Activated T-helper 2 cell treated with anti-CD3 and anti-CD28 coated beads, Interferon-gamma antibody, Interleukin-2, Interleukin-4, amounts not matched to agents 10 μg/mL and 5 μg/mL and 100 μg/mL, durations not matched to agents 14 hours and 24 hours and 36 hours (primary cell): ENCODE measurements at places on chromosomes 2 and 18.
A peak's percentile ranks its signal among the peaks of the same experiment; 100 is the strongest.

DNA sequence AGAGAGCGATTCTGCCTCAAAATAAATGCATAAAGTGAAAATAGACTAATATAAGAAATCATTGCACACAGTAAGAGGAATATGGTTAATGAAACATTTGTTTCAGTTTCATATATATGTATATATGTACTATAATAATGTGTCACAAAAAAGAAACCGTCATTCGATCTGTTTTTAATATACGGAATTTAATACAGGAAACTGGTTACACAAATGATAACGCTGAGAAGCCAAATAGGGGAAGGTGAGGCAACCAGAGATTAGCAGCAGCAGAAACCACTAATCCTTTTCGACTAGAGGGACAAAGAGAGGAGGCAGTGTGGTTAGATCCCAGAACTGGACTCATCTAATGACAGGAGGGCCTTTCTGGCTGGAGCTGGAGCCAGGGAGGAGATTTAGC, 64.2 kb upstream of the GREB1L start:
- no peak for DNase-seq

GRCh38 chr2:138503087-138503442, 1.5 kb downstream of the SPOPL start:
- no peak for DNase-seq

DNA sequence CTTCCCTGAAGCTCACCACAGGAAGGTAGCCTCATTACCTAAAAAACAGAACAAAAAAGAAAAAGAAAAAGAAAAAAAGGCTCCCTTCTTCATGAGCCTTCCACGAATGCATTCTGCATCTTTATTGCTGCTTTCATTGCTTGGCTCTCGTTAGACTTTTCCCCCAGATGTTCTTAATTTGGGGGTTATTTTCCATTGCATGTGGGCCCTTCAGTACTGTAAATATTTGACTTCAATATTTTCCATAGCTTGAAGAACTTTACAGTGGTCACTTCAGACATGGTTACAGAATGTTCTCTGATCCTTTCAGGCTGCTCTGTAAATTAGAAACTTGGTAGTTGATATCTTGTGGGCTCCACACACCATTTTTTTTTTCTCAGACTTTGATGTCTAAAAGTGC, 65.6 kb upstream of the COPS8 start:
- DNase-seq = no peak

DNA sequence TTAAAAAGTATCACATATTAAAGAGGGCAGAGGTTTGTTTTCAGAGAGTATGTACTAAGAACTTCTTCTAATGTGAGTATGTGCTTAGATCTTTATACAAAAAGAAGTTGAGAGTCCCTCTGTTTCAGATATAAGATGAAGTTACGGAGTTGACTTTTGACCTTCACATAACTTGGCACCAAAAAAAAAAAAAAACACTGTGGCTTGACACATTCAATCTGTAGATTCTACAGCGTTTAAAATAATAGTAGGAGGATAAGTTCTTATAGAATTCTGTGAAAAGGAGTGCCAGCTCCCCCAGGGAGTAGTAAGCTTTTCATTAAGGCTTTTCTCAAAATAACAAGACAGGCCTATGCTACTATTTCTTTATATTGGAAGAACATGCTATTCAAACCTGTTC, 105.4 kb upstream of the LRP1B start:
- no peak for DNase-seq

GRCh38 chr2:130391872-130392670, 36.2 kb downstream of the PTPN18 start:
- DNase-seq = no peak

- no peak for DNase-seq
These were observed 256.0 kb downstream of the AFF3 start for GRCh38 chr2:99886418-99886817.

DNA sequence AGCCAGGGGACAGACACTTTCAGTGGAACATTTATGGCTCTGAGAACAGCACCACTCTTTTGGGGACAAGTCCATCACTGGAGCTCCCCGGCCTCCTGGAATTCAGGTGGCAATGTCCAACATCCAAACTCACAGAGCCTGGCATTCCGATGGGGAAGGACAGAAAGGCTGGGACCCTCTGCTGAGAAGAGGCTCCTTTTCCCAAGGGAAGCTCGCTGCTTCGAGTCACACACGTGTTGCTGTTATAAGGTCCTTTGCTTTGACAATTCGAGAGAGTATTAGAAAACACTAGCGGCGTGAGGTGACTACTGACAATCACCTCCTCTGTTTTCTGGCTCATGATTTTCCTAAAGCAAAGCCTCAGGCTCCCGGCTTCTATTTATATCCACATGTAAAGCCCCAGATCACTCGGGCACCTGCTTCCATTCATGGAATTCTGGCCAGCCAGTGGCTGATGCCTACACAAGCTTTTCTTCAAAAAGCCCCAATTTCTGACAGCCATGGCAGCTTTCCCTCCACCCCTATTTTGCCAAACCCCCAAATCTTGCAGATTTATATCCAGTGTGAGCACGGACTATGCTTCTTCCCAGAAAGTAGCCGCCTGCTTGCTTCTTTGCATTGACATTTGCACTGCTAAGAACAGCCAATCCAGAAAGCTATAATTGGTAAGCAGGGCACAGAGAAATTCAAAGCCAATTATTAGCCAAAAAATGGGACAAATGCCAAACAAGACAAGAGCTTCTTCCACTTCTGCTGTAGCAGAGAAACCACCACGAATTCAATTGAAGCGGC, 67.3 kb downstream of the NDUFA10 start:
- DNase-seq = no peak

- no peak for DNase-seq
These were observed 8.8 kb upstream of the IFIH1 start for GRCh38 chr2:162327134-162327769.

- DNase-seq = no peak
These were observed 253.4 kb downstream of the ETAA1 start for GRCh38 chr2:67650291-67651133.

- no peak for DNase-seq
These were observed 241.4 kb upstream of the SALL3 start for GRCh38 chr18:78738076-78738690.

- no peak for DNase-seq
These were observed 1036.7 kb upstream of the CELF4 start for GRCh38 chr18:38602341-38602740.

DNA sequence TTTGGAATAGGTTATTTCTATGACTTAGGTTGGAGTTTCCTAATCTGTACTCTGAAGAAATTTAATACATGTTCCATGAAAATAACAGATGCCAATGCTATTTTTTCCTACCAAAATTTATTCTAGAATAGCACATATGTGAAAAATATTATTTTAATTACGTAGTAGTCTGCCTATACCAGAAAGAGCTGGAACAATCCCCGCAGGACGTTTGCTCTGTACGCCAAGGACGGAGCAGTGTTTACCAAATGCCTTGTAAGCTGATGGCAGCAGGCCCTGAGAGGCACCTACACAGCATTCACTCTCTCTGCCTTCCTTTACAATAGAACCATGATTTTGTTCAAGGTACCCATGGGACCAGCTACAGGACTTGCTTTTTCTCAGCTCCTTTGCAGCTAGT, 16.8 kb upstream of the SLC1A4 start:
- no peak for DNase-seq

DNA sequence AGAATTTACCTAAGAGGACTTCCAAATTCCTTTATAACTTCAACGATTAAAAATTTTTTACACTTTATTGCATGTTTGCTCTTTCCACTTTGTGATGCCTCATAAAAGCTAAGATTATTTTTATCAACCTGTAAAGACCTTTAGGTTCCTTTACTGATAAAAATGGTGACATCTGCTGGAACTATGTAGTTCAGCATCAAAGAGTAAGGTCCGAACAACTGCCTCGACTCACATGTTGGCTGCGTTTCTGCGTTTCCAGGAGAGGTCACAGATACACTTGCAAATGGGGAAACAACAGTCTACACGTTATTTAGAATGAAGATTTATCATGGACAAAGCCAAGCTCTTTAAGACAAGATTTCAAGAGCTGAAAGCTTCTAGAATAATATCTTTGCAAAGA, 18.8 kb upstream of the TMX3 start:
- no peak for DNase-seq

DNA sequence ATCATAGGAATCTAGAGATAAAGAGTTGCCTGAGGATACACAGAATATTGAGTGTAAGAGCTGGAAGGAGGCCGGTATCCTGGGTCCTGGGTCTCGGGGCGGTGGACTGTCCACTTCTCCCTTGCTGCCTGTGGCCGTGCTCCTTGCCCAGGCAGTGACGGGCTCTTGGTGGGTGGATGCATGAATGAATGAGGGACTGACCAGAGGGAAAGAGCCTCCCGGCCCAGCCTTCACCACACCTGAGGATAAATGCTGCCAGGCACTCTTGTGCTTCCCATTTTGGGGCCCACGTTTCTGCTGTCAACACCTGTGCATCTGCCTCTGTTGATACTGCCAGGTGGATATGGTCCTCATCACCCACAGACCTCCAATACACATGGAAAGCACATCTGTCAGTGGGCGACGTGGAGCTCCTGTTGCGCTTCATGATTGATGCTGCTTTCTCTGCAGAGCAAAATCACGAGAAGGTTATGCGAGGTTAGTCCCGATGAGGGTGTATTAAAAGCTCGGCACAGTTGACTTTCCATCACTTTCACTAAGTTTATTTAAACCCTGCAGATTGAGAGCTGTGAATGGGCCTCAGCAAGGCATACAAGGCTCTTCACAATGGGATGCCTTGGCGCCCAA, 211.4 kb downstream of the LDLRAD4 start:
- no peak for DNase-seq

DNA sequence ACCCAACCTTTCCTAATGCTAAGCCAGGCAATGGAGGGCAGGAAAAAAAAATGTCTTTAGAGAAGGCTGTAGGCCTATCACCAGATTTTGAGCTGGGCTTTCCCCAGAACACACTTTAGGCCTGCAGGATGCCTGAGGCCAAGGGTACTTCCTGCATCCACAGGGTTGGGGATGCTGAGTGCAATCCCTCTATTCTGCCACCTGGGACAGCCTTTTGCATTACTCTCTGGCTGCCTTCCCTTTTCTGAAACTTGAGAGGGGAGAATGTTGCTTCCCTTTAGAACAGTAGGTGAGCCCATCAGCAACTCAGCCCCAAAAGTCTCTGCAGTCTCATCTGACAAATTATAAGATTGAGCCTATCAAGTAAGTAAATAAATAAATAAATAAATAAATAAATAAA, 195.2 kb downstream of the SLC8A1 start:
- no peak for DNase-seq

GRCh38 chr18:3103576-3103975, 90.6 kb upstream of the LPIN2 start:
- DNase-seq = no peak

DNA sequence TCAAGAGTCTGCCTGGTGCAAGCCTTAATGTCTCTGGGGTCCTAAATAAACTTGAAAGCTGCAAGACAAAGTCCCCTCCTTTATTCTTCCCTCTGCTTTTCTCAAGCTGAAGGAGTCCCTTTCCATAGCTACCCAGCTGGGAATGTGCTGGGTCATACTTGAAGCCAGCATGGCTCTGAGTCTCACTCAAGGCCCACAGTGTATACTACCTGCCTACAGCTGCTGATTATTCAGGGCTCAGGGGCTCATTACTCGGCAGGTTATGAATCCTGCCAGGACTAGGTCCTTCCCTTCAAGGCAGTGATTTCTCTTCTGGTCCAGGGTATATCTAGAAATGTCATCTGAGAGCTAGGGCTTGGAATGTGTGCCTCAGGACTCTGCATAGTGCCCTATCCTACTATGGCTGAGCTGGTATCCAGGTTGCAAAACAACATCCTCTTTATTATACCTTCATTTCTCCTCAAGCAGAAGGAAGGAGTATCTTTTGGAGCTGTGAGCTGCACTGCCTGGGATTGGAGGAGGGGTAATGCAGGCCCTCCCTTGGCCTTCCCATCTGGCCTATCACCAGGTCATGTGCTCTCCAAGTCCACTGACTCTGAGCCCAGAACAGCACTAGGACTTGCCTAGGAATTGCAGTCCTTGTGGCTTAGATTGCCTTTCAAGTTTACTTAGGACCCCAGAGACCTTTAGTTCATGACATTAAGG, 22.3 kb downstream of the IL1RN start:
- DNase-seq = no peak

GRCh38 chr18:79680100-79680879, 687 bp downstream of the CTDP1 start:
- peak; percentile 43 for DNase-seq

- no peak for DNase-seq
These were observed 100.4 kb upstream of the REG3A start for GRCh38 chr2:79259959-79260358.

DNA sequence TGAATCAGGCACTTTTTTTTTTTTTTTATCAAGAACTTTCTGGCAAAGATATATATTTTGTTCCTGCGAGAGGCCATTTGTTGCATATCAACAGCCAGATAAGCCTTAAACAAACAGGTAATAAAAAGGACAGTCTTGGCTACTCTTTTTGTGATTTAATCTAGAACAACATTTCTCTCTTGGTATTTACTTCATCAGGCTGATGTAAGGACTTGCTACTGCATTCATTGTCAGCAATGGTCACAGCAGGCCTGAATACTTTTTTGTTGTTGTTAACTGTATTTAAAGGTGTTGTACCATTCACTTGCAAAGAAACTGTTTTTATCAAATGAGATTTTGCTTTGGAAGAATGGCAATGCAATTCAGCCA, 683.8 kb downstream of the IRS1 start:
- no peak for DNase-seq

- no peak for DNase-seq
These were observed 107.4 kb downstream of the ARL6IP6 start for GRCh38 chr2:152825834-152826233.

DNA sequence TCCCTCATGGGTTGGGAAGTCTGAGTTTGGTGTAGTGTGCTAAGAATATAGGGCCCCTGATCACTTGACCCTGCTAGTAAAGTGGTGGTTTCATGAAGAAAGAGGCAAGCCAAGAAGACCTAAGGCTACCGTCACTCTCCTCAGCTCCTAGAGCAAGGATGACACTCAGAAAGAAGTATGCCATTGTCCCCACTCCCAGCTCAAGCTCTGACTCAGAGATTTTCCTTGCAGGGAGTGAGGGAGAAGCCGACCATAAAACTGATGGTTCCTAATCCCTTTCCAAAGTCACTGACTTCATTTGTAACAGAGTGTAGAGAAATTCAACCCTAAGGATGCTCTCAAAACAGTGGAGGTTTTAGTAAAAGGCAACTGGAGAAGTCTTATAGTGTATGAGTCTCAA, 80.9 kb downstream of the ICA1L start:
- DNase-seq = no peak

GRCh38 chr2:130727286-130727924, 1.5 kb upstream of the GPR148 start:
- peak; percentile 87 for DNase-seq

- no peak for DNase-seq
These were observed 174.6 kb downstream of the NCK2 start for GRCh38 chr2:105919191-105919811.

GRCh38 chr18:25895518-25895917, 194.9 kb downstream of the SS18 start:
- no peak for DNase-seq

GRCh38 chr2:112582314-112582746, 2.1 kb upstream of the CHCHD5 start:
- no peak for DNase-seq

DNA sequence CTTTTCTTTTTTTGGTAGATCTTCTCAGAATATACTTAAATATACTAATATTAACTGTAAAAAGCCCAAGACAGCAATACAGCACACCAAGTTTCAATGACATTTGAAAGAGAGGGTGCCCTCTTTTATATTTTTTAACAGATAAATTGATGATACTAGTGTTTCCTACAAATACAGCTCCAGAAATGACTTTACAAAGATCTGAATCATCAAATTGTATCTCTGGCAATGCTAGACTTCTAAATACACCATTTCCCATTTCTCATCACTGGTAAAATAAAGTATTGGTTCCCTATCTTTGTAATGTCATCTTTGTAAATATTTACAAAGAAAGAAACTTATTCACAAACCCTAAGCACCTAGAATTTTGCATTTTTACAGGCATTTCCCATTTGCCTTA, 281.3 kb downstream of the EXOC6B start:
- no peak for DNase-seq
